Stimulated activated CD8-positive, alpha-beta memory T cell treated with anti-CD3 and anti-CD28 coated beads, Interleukin-12 subunit alpha, Interleukin-12 subunit beta, amount 100 ng/mL, for 1 hour (primary cell): ENCODE measurements at places on chromosomes 5 and 9.

GRCh38 chr9:113658545-113658895, 195.0 kb downstream of the RGS3 start:
- no peak for DNase-seq

- DNase-seq: no peak
Observed at GRCh38 chr9:228929-229695, 14.4 kb downstream of the DOCK8 start.

GRCh38 chr9:71607461-71607881, 160.8 kb downstream of the CEMIP2 start:
- no peak for DNase-seq

DNA sequence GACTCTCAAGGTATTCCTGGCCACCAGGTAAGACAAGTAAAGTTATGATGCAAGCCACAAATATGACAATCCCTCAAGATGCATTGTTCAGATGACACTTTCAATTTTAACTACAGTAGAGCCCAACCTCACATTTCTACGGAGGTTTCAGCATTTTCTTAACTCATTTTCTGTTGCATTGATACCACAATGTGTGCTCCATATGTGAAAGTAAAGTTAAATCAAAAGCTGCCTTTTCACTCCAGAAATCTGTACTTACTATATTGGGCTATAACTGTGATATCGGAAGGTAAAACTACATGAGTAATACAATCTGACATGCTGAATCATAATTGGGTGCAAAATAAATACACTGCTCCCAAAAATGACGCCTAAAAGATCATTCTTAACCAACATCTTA, 333.6 kb upstream of the MEF2C start:
- no peak for DNase-seq

- DNase-seq: no peak
Observed at GRCh38 chr9:82031538-82032280, 43.1 kb downstream of the SPATA31D1 start.

DNA sequence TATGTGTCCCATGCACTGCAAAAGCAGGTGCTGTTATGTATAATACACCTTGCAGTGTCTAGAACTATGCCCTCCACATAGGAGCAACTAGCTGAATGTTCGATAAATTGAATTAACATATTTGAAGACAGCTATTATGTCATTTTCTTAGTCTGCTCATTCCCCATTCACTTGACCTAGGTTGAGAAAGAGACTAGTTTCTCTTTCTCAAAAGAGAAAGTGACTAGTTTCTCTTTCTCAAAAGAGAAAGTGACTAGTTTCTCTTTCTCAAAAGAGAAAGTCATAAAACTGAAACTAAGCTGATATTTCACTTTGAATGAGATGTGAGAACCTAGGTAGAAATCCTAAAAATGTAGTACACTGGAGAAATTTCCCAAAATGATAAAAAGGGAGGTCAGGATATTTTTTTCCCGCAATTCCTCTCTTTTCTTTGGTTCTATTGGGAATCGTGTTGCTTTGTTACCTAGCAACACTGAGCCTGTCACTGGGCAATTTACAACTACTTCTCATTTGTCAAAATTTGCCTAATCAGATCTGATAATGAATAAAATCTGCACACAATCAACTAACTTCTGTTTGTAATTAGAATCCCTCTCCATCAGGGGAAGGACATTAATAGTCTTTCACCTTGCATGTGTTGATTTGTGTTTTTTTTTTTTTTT, 132.0 kb upstream of the GRIA1 start:
- DNase-seq: no peak

GRCh38 chr9:21023861-21024260, 7.6 kb downstream of the HACD4 start:
- no peak for DNase-seq

GRCh38 chr5:19630876-19631275, 357.1 kb downstream of the CDH18 start:
- no peak for DNase-seq

GRCh38 chr5:150862070-150862469, 15.7 kb downstream of the IRGM start:
- no peak for DNase-seq

- no peak for DNase-seq
Observed at GRCh38 chr9:73269430-73270101, 117.9 kb downstream of the ANXA1 start.

GRCh38 chr5:134793111-134793510, 34.5 kb downstream of the DDX46 start:
- no peak for DNase-seq

- DNase-seq: no peak
Observed at GRCh38 chr5:124234022-124234769, 512.2 kb downstream of the ZNF608 start.

- DNase-seq: no peak
Observed at GRCh38 chr5:63286724-63287123, 675.5 kb downstream of the HTR1A start.

DNA sequence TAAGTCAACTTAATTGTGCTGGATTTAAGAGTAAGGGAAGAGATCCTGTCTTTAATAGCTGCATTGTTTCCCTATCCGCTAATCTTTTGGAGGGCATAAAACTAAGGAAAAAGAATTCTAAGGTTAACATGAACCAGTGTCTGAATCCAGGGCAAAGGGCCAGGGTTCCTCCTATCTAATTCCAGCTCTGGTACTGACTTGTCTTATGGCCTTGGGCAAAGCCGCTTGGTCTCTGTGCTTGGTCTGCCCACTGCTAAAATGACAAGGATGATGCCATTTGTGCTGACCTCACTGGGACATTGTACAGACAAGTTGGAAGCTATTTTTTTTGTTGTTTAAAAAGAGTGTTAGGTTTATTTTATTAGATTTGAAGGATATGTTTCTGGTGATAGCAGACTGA, 334.7 kb upstream of the PIK3R1 start:
- no peak for DNase-seq

GRCh38 chr9:131366761-131367401, 27.0 kb upstream of the PRRC2B start:
- DNase-seq: no peak

- no peak for DNase-seq
Observed at GRCh38 chr5:180234271-180234670, 25.3 kb upstream of the RASGEF1C start.

- DNase-seq: no peak
Observed at GRCh38 chr5:127647361-127647958, 1.4 kb upstream of the CTXN3 start.
